Central memory CD8-positive, alpha-beta T cell (primary cell): ENCODE measurements at places on chromosomes 13 and 19.
A peak's percentile ranks its signal among the peaks of the same experiment; 100 is the strongest.

GRCh38 chr19:19409631-19410030 lies 4.2 kb downstream of the GATAD2A start:
- peak; percentile 16 for DNase-seq

DNA sequence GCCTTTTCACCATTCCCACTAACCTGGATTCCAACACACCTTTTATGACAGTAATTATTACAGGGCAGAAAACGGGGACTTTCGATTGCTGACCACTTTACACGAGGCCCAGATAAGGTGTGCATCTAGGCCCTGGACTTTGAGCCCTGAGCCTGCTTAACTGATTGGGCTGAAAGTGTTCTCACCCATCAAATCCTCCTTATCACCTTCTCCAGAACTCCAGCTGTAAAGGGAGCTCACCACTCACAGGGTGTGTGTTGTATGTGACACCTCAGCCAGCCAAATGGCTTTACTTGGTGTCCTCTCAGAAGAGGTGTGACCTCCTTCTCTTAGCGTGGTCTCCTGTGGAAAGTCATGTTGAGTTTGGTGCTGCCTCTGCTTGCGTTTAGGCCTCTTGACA lies 36.5 kb downstream of the SIPA1L3 start:
- no peak for DNase-seq

- no peak for DNase-seq
Measured at GRCh38 chr19:5308451-5309437, 31.9 kb downstream of the PTPRS start.

DNA sequence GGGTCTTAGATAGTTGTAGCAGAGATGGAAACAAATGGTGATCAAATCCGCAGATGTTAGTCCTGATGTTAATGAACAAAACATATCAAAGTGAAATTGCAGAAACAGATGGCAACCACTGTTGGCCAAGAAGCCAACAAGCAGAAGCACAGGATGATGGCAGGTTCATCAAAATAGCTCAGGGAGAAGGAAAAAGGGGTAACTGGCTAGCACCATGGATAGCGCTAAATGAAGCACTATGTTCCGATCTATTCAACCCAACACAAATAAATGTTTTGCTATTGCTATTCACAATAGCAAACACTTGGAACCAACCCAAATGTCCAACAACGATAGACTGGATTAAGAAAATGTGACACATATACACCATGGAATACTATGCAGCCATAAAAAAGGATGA lies 413.7 kb downstream of the FGF14 start:
- no peak for DNase-seq

DNA sequence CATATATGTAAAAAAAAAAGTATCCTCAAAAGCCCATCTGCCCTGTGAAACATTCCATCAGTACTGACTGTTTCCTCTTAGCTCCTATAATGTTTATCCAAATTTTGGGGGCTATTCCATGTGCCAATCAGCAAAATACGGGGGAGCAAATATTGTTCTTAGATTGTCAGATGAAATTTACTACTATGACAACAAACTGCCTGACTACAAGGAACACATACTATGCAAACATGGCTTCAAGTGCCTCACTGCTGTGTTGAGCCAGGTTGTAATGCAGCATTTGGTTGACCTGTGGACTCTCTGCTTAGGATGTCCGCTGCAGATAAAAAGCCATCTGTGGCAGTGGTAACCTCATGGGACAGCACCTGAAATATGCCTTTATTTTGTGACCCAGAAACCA lies 98.2 kb upstream of the SCEL start:
- DNase-seq = no peak

GRCh38 chr19:15280915-15281683 lies 48.9 kb upstream of the EPHX3 start:
- no peak for DNase-seq

GRCh38 chr13:73516731-73517130 lies 457.9 kb downstream of the KLF5 start:
- DNase-seq = no peak

DNA sequence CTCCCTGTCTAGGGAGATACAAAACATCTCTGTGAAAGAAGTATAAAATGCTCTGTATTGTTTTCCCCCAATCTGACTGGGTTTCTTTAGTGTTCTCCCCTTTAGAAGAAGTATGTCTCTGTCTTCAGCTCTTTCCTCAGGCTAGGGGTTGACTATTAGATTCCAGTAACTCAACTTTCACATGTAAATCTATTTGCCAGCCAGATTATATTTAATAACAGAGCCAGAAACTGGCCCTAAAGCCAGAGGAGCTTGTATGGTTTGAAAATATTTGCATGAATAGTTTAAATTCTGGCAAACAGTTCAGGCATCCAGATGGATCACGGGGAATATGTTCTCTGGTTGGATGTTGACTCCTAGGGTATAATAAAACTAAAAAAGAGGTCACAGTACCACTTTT lies 22.3 kb upstream of the CYSLTR2 start:
- no peak for DNase-seq

- DNase-seq = no peak
Measured at GRCh38 chr19:56858026-56858425, 17.5 kb upstream of the PEG3 start.

GRCh38 chr19:35061583-35062373 lies 20.3 kb downstream of the HPN start:
- DNase-seq = no peak

- no peak for DNase-seq
Measured at GRCh38 chr19:15418231-15418578, 583 bp downstream of the AKAP8L start.

DNA sequence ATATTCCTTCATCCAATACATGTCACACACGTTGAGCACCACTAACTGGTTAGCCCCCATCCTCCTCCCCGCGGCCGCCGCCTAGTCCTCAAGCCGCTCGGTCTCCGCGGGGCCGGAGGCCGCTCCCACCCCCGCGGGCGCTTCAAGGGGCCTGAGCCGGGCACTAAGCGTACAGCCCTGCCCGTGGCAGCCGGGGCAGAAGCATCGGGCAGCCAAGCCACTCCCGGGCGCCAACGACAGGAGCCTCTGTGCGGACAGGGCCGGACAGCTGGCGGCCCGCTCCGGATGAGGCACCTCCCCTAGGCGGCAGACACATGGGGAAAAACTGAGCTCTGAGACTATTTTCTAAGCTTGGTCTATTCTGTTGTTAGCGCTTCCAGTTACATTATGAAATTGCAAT lies 2.8 kb upstream of the ZNF543 start:
- DNase-seq = no peak

GRCh38 chr13:45280011-45280410 lies 61.0 kb downstream of the TPT1 start:
- no peak for DNase-seq

DNA sequence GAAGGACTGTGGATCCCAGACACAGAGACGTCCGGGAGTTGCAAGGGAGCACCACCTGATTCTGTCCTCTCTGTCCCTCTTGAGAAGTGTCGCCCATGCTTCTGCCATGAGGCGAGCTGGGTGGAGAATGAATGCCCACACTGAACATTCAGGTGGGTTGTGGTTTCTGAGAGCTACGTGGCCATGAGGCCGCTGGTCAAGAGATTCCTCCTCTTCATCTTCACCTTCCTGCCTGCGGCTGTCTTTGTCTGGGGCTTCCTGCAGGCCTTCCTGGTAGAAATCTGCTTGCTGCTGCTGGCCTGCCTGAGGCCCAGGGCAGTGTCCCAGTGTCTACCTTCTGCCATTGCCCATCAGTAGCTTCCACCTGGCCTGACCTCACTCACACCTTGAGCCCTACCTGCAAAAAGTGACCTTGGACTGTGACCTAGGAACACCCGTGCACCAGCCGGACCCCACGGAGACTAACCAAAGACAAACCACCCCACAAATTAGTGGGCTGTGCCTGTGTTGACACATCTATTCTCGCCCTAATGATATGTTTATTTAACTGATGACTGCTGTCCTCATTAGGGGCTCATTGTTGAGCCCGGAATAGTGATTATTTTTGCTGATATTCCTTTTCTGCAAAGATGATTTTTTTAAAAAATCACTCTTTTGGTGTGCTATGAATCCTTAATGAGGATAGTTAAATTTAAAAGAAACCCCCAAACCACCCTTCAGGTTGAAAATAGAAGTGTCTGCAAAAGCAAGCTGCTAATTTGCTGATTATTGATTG lies 38.7 kb upstream of the ZNF536 start:
- DNase-seq = no peak

- no peak for DNase-seq
Measured at GRCh38 chr19:14603990-14604387, 21.1 kb downstream of the CLEC17A start.

GRCh38 chr19:1736280-1736679 lies 17.0 kb upstream of the ONECUT3 start:
- no peak for DNase-seq

DNA sequence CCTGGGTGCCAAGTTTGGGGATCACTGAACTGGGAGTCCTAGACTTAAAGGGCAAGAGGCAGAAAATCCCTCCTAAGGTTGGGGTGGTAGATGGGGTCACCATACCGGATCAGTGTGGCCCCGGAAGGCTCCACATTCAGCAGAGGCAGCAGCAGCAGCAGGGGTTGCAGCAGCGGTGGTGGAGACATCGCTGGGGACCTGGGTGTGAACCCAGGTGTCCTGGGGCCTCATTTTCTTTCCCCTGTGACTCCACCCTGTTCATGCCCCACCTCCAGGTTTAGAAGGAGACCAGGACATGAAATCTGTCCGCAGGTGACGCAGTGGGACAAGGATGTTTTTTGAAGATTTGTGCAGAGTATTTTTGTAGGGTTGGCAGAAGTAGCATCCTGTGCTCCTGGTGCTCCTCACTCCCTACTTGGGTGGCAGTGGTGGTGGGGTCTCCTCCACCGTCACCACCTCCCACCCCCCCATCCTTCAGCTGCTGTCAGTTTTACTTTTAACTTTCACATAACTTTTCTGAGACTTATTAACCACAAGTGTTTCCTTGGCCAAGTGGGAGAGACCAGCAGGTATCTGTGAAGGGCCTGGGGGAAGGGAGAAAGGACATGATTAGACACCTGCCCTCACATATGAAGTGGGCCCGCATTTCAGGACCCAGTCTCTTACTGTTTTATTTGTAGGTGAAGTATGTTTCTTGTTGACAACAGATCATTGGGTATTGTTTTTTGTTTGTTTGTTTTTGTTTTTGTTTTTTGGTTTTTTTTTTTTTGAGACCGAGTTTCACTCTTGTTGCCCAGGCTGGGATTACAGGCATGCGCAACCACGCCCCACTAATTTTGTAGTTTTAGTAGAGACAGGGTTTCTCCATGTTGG lies at the start of gene NAPSA:
Gene NAPSA, minus strand, starts transcription at position 206 of the 873 bp plus-strand sequence. Its CDS starts 18 bp downstream, at position 188.
- DNase-seq = no peak

GRCh38 chr19:15128162-15128770 lies 21.1 kb downstream of the SYDE1 start:
- no peak for DNase-seq

- no peak for DNase-seq
Measured at GRCh38 chr19:24071078-24071477, 15.9 kb upstream of the ZNF254 start.

GRCh38 chr13:47503475-47503874 lies 497.6 kb downstream of the SUCLA2 start:
- no peak for DNase-seq

- no peak for DNase-seq
Measured at GRCh38 chr13:31878052-31878451, 138.7 kb downstream of the RXFP2 start.

DNA sequence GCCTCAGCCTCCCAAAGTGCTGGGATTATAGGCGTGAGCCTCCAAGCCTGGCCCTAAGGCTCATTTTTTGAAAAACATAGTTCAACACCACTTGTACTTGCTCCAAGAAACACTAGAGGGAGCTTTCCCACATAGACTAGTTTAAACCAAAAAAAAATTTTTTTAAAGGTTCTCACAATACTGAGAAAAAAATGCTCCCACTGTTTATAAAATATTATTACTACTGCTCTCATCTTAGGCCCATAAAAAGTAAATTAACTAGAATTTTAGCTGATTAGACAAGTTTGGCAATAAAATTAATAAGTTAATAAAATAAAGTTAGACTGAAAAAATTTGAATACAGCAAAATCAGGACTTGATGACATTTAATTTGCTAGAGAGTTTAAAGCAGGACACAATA lies 109.5 kb downstream of the TBC1D4 start:
- no peak for DNase-seq

- DNase-seq = no peak
Measured at GRCh38 chr19:4742723-4743646, 19.3 kb upstream of the DPP9 start.

GRCh38 chr19:43265664-43266025 lies 3.7 kb downstream of the PSG9 start:
- no peak for DNase-seq

- DNase-seq = no peak
Measured at GRCh38 chr19:49677231-49677900, at the start of gene PRMT1. TSS of gene PRMT1 (plus strand) at chr19:49677271. CDS start at chr19:49677281, 10 bp downstream.

DNA sequence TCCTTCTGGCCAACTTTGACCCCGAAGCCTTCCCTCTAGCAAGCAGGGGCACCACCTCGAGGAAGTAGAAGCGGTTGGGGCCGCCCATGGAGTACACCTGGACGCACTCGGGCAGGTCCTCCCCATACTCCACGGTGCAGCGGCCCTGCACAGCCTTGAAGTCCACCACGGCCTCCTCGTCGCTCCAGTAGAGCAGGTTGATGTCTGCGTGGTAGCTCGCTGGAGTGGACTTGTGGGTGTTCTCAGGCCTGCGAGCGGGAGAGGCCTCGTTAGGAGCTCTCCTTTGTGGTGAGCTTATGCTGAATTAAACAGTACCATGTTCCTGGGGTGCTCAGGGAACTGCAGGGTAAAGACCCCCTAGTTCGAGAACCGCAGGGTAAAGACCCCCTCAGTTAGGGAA lies 22.3 kb upstream of the EIF3G start:
- no peak for DNase-seq

DNA sequence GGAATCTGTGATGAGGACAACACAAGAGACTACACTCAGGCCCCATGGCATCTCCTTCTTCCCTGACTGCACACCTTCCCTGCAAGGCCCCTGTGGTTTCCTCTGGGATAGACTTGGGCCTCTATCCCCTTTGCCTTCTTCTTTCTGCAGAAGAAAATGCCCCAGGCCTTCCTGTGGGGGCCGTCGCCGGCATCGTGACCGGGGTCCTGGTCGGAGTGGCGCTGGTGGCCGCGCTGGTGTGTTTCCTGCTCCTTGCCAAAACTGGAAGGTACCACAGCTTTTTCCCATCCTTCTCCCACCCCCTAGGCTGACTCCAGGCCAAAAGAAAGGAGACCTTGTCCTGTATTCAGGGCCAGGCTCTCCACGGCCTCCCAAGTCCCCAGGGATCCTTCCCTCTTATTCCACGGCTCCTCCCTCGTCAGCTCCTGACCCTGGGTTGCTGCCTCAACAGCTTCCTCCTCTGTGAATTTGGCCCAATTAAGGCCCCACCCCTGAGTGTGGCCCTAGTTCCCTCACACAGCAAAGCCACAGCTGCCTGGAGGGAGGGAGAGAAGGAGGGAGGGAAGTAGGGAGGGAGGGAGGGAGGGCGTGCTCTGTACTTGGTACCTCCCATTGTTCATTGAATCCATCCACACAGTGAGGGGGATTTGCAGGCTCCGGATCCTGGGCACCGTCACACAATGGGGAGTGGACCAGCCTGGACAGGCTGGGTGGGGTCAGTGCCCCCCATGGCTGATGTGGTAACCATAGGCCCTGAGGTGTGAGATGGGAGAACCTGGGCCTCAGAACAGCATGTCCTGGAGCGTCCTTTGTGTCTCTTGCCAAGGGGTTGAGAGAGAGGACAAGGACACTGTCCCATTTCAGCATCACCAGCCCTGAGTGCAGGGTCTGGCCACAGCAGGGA lies 12.5 kb downstream of the CEACAM3 start:
- DNase-seq = no peak
